ENCODE measurements at places on chromosomes 1 and 21.

GRCh38 chr1:29162025-29162424, 19.7 kb downstream of the SRSF4 start:
- no peak for DNase-seq

- DNase-seq, result no peak
Observed at GRCh38 chr1:21254335-21254951, 35.8 kb downstream of the ECE1 start.

DNA sequence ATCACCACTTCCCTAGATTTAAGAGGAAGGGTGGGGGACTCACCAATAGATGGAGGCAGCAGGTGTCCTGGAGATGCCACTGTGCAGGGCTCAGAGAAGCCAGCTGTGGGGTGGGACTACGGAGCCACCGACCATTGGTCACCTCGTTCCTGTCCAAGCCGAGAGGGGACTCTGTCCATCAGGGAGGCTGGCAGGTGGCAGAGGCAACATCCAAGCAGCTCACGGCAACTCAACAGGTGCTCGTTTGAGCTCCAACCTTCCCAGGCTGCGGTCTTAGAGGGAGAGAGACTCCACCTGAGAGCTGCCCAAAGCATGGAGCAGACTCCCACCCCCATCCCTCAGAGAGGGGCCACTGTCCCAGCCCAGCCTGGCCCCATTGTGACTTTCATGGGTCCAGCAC, 71.4 kb downstream of the IGSF21 start:
- no peak for DNase-seq

- no peak for DNase-seq
Observed at GRCh38 chr1:40922969-40923368, 56.5 kb upstream of the CTPS1 start.

DNA sequence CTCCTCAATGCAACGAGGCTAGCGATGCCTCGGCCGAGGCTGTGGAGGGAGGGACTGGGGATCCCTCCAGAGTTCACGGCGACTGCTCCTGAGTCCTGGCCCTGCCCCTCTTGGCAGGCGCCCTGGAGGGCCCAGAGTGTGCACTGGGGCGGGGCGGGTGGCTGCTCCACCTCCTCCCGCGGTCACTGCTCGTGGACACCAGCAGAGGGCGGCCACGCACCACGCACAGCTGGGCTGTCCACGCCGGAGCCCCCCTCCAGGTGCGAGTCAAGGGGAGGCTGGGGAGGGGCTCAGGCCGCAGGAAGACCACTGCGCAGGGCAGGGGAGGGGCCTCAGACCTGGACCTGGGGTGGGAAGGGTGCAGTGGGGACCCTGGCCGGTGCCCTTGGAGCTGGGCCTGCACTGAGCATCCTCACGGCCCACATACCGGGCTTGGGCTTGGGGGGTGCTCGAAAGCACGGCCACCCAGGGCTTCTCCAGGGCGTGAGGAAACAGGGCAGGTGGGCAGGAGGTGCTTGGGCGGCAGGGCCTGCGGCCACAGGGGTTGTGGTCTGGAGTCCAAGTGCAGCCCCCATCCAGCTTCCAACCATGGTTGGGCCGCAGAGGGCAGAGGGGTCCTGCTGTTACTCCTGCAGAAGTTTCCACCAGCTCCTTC, 20.6 kb upstream of the TTC34 start:
- peak; percentile 37 for DNase-seq

Data from CD4-positive, alpha-beta T cell treated with Interleukin-1 beta for 1 hour (primary cell).